ENCODE measurements at places on chromosomes 6 and 20.

GRCh38 chr20:50353289-50353961 lies 156.8 kb upstream of the PTPN1 start:
- DNase-seq = no peak

DNA sequence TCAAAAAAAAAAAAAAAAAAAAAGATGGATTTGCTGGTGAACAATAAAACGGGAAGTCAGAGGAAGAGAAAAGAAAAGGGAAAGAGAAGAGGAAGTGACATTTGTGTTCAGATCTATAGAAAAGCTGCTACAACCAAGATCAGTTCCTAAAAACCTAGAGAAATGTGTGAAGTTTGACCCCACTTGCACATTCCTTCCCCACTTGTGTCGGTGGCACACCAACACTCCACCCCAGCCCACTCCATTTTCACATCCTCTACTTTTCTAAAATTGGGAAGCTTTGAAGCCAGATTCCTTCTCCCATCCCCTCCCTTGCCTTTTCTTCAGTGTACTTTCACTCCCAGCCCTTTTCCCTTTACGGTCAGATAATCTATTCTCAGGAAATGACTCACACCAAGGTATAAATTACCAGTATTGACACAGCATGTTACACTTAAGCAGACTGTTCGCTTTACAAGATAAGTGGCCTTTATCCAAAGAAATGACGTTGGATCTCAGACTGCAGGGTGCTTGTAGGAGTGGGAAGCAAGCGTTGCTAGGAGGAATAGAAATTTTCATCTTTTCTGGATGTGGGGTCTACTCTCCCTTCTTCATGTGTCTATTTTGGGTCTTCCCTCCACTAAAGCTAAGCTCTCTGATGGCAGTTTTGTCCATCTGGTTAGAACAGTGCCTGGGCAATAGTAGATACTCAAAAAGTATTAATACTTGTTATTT lies 92.5 kb upstream of the ADGRF1 start:
- no peak for DNase-seq

DNA sequence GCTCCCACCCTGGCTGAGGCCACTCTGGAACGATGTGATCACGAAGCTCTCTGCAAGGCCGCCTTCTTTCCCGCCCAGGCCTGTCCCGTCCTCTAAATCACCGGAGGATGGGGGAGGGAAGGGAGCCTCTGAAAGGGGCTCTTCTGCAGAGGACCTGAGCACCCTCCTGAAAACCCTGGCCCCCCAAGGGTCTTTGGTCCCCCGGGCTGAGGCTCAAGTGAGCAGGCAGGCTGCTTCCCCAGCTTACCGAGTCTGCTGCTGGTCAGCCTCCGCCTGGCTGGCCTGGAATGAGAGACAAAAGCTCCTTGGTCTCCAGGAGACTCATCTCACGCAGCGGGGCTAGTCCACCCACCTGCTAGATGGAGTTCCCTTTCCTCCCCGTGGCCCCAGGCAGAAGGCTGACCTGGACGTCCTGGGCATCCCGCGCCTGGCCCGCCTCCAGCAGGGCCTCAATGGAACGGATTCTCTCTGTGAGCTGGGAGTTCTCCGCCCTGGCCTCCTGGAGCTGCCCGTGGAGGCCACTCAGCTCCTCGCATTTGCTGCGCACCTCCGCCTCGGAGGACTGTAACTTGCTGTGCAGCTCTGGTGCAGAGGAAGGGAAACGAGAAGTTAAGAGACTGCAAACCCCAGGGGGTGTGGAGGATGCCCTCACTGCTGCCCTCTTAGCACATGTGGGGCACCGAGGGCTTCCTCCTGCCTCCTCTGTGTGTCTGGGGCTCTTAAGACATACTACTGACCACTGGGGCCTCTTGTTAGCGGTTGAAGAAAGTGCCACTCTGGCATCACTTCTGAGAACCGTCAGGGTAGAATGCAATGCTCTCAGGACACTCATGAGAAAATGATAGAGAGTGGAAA lies 54.7 kb downstream of the RRBP1 start:
- DNase-seq = no peak

DNA sequence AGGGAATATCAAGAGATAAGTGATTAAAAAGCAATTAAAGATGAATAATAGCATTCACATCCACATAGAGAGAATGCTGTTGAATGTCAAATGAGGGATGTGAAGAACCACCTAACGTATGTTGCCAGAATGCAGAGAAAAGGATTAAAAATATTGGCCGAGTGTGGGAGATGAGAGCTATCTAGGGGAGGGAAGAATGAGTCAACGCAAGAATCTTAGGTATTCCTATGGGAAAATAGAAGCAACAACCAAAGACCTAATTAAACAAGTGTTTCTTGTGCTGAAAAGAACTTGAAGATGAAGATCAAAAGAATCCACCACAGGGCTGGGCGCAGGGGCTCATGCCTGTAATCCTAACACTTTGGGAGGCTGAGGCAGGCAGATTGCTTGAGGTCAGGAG lies 12.2 kb upstream of the RSPH3 start:
- no peak for DNase-seq

GRCh38 chr6:114523508-114523907 lies 180.7 kb upstream of the HS3ST5 start:
- DNase-seq = no peak

- DNase-seq = no peak
Measured at GRCh38 chr6:2853769-2854395, 12.2 kb upstream of the SERPINB1 start.

- DNase-seq = no peak
Measured at GRCh38 chr6:160462116-160462515, 113.9 kb downstream of the SLC22A3 start.

- DNase-seq = no peak
Measured at GRCh38 chr6:35787266-35788218, 6.7 kb downstream of the CLPSL1 start.

- DNase-seq = no peak
Measured at GRCh38 chr20:44182135-44182765, 4.7 kb downstream of the JPH2 start.

- no peak for DNase-seq
Measured at GRCh38 chr6:83192456-83192855, 609 bp downstream of the PGM3 start.

GRCh38 chr6:146595972-146596731 lies 2.6 kb upstream of the ADGB start:
- no peak for DNase-seq

DNA sequence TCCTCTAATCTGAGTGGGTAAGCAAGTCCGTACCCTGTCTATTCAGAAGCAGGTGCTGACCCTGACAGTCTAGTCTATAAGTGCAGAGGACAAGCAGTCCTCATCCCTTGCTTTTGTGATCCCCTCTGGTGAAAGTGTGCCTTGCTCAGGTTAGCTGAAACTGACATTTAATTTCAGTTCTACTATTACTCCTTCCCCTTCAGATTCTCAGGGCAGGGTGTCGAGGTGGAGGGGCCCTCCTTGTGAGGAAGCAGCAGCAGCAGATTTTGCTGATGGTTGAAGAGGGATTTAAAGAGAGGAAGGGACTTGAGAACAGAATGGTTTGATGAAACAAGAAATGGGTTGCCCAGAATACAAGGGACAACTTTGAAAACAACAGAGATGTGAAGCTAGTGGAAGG lies 309.3 kb downstream of the CLIC5 start:
- DNase-seq = no peak

- no peak for DNase-seq
Measured at GRCh38 chr6:14716499-14717146, 529.2 kb upstream of the JARID2 start.

DNA sequence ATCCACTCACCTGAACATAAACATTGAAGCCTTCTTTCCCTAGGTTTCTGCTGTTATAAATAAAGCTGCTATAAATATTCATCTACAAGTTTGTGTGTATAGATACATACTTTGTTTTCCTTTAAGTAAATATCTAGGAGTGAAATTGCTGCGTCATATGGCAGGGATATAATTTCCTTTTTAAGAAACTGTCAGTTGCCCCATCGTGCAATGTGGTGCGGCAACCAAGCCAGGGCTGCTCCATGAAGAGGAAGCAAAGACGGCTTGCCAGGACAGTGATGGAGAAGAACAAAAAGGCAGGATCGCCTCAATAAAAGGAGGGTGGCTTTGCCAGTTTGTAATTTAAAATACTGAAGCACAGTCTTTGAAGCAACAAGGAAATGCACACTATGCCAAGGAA lies 36.6 kb downstream of the CITED2 start:
- DNase-seq = no peak

DNA sequence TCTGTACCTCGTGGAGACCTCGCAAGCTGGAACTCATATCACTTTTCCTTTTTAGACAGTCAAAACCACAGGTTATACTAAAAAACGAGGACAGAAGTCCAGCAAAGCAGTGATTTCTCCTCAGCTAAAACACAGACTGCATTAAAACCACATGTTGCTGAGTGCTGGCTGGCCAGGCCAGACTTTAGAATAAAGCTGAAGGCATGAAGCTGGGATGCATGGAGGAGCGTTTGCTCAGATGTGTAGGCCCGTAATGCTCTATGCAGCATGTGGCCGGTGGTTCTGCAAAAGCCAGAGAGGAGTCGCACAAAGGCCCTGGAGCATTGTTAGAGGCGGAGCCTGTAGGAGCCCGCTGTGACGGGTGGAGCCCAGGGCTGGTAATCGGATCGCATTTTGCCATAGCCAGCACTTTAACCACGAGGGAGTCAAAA lies 83.6 kb downstream of the SMOC2 start:
- no peak for DNase-seq

GRCh38 chr20:57391439-57392301 lies 474 bp downstream of the RBM38 start:
- no peak for DNase-seq

- no peak for DNase-seq
Measured at GRCh38 chr20:12914804-12915203, 94.0 kb upstream of the SPTLC3 start.

GRCh38 chr6:115767931-115768330 lies 292.8 kb downstream of the FRK start:
- DNase-seq = no peak

DNA sequence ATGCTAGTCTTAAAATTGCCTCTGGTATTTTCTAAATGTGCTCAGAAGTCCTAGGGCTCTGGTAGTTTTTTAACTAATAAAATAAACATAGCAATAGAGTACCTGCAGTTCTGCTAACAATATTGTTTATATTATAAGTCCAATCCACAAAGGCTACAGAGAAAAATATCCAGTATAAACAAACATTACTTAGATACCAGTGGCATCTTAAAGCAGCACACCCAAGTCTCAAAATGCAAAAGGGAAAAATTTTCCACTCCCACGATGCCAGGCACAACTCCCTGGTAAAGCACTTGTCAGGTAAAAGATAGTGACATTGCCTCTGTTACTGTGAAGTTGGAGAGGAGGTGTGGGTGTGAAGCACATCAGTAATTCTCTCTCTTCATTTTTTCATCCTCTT lies 123.3 kb downstream of the OGFRL1 start:
- no peak for DNase-seq

- no peak for DNase-seq
Measured at GRCh38 chr6:139635401-139636130, 261.1 kb upstream of the CITED2 start.

DNA sequence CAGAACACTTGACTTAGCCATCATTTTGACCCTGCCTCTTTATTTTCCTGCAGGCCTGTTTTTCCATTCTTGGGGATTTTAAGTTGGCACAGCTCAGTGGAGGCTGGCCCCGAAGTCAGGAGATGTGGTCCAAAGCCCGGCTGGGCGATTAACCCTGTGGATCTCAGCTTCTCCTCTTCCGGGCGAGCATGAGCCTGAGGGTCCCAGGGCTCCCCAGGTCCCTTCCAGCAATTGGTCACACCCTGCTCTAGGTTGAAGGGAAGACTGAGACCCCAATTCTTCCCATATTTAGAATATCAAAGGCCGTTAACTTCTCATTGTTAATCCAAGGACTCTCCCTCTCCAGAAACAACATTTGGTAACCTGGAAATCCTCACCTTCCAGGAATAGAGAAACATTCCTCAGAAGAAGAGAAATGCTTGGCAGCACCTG lies 2.3 kb downstream of the THBS2 start:
- no peak for DNase-seq

GRCh38 chr20:35699957-35700624 lies 886 bp downstream of the ROMO1 start:
- no peak for DNase-seq

DNA sequence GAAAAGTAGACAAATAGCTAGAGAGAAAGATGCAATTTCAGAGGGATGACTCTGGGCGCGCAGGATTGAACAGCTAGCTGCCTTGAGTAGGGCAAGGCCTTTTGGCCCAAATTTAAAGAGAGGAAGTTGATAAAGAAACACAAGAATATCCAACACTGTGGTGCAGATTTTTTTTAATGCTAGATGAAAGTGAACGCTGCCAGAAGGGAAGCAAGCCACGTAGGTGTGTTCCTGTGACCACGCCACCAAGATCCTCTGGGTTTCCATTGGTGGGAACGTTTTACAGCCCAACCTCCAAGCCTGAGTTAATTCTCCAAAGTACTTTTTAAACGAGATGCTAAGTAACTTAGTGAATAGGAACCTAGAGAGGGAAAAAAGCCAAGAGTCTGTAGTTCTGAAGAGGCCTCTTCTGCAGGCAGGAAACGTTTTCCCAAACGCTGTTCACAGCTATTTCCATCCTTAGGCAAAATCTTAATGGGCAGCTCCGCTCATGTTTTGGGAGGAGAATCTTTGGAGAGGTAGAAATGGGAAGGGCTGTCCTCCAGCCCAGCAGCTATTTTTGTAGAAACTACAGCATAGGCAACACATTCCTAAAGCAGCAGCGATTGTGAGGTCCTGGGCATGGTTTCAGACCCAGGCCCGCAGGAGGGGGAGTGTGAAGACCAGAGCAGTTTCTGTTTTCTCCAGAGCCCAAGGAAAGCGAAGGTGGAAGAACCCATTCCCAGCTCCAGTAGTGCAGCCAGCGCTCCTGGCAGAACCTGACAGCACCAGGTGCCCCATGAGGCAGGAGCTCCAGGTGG lies 8.2 kb downstream of the LY86 start:
- DNase-seq = no peak

DNA sequence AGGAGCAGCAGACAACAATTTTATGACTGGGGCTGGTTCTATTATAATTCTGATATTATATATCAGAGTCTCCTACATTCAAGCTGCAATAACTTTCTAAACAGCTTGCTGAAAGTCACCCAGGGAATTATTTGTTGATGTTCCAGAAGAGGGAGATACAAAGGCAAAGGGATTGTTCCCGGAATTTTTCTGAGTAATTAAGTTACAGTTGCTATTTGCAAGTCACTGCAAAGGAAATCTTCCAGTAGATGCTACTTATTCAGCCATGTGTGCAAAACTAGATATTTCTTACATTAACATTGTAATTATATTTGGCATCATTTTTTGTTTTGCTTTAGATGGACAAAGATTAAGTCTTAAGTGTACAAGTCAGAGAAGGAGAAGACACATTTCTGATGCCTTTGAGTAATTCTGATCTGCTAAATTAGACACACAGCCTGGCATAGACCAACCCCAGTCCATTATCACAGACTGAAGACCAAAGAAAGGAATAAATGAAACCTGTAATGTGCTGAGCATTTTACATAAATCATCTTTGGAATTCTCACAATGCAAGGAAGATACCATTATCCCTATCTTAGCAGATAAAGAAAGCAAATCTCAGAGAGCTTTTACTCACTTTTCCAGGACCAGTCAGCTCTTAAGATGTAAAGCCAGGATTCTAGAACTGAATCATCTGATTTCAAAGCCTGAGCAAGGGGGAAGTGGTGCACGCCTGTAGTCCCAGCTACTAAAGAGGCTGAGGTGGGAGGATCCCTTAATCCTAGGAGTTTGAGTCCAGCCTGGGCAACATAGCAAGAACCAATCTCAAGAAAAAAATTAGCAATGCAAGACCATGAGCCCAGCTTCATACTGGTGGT lies 62.6 kb upstream of the AKAP12 start:
- no peak for DNase-seq
